ENCODE measurements at places on chromosomes 1 and 21.

GRCh38 chr1:164443166-164443565 is 115.8 kb upstream of the PBX1 start:
- DNase-seq = no peak

- no peak for DNase-seq
Measured at GRCh38 chr1:239233626-239234025, 152.7 kb upstream of the CHRM3 start.

GRCh38 chr1:40690771-40691537 is 550 bp upstream of the NFYC start:
- DNase-seq = no peak

DNA sequence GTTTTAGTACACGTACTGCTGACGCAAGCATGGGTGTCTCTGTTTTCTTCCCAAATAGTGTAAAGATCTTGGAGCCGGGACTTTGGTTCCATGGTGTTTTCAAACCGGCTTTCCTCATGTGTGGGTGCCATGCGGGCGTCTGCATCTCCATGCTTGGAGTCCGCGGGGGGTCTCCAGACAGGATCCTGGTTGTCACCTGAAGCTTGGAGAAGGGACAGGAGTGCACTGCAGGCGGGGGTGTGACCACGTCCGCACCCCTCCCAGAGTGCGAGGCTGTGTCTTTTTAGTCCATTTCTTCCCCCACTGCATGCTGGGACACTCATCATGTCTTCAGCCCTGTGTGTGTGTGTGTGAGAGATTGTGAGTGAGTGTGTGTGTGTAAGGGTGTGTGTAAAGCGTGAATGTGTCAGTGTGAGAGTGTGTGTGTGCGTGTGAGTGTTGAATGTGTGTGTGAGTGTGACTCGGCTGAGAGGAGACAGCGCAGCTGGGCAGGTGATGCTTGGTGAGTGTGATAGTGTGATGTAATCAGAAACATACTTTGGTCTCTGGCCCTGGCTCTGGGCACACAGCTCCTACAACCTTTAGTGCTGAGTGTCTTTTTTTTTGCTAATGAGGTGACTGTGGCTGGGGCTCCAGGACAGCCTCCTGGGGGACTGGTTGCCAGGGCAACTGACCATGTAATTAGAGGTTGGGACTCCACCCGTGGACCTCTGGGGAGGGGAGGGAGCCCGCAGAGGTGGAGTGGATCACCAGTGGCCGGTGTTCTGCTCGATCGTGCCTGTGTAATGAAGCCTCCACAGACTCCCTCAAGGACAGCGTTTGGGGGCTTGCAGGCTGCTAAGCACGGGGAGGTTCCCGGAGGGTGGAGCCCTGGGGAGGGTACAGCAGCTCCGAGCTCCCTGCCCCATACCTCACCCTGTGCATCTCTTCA is 55.1 kb downstream of the AGPAT3 start:
- DNase-seq = no peak

DNA sequence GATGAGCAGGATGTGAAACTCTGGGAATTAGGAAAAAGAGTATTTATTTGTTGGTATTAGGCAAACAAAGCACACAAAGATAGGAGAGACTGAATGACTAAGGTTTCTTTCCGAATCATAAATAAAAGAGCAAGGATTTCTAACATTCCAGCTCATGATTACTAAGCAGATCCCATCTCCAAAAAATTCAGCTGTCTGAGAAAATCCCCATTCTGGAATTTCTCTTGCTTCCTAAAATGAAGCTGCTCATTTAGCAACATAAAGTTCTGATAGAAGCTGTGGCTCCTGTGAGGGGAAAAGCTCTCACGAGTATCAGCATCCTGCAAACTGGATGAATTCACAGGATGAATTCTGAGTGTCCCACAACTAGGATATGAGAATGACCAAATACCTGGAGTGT is 6.7 kb upstream of the SH2D5 start:
- no peak for DNase-seq

DNA sequence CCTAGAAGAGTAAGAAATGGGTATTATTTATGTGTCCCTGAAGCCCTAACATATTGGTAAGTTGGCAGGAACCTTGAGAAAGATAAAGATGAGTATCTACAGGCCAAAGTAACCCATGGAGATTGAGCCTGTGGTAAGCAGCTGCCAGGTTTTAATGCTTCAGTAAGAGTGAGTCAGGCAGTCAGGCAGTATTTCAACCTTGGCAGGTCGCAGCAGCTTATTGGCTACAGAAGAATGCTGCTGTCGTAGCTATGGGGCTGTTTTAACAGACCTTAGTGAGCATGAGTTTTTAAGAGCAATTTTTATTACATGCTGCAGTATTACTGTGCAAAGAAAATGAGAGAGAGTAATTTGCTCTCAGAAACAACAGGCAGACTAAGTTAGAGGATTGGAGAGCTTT is 10.3 kb upstream of the SLC30A10 start:
- no peak for DNase-seq

- no peak for DNase-seq
Measured at GRCh38 chr1:19534281-19534680, 48.9 kb upstream of the CAPZB start.

GRCh38 chr1:180501865-180502360 is 464 bp downstream of the ACBD6 start:
- no peak for DNase-seq

- DNase-seq = peak; percentile 48
Measured at GRCh38 chr1:233613252-233614172, at the start of gene KCNK1. Gene KCNK1 (plus strand): TSS chr1:233614106. CDS start chr1:233614172, 66 bp downstream.

GRCh38 chr1:202572867-202573266 is 137.4 kb downstream of the SYT2 start:
- no peak for DNase-seq

DNA sequence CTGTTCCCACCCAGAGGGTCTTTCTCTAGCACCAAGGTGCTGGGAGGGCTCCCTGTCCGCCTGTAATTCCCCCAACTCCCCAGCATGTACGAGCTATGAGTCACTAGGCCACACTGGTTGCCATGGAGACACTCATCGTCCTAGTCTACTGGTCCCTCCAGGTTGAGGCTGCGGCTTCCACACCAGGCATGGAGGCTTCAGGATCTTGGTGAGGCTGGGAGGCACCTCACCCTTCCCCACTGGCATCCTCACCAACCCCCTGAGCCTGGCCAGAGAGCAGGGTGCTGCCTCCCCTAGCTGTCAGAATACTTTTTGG is 75.6 kb upstream of the KAZN start:
- no peak for DNase-seq

- DNase-seq = no peak
Measured at GRCh38 chr1:3892748-3893147, 7.3 kb downstream of the C1orf174 start.

DNA sequence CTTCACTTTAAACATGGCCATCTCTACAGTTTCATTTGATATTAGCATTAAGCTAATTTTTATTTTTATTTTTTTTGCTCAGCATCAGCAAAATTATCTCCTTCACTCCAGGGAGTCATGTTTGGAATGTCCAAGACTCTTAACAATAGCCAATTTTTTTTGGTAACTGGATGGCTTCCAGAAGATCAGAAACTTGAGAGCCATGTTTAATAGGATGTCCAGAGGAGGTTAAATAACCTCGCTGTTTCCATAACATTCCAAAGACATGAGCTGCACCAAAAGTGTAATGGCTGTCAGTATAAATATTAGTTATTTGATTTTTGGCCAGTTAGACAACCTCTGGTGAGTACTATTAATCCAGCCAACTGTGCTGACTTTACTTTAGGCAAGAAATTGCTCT is 80.7 kb downstream of the DNTTIP2 start:
- no peak for DNase-seq

DNA sequence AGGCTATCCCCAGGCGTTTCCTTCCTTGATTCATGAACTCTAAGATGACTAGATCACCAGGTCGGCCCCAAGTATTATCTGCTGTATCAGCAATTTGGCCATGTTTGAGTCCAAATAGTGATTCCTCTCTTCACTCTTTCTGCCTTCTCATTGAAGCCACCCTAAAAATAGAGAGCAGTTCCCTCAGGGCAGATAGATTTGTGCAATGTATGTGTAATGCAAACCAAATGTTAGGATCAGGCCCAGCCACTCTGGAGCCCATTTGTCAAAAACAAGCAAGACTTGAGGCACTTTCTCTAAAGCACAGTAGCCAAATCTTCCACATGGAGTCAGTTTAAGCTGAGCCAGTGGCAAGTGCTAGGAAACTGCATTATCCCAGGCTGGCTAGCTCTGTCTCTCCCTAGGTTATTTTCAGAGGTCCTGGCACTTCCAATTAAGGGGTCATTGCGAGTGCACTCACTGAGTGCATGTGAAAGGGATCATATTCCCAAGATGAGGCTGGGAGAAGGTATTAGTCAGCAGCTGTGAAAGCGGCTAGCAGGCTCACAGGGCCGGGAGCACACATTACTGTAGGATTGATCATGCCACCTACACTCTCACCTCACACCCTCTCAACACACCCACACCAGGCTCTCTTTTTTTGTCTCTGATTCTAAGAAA is 97.9 kb upstream of the RAB3GAP2 start:
- no peak for DNase-seq

DNA sequence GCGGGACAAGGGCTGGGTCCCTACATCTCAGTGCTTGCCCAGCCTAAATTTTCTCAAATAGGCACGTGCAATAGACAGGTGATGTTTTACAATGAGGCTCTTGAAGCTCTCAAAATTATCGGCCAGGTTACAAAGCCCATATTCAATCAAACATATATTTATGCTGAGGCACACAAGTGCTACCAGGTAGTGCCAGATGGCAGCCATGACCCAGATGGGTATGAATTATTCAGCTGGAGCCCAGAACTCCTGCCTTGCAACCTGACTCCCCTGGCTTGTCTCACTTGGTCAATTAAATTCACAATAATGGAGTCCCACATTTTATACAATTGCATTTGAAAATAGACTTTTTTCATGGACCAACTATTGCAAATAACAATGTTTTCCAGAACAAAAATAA is 12.3 kb upstream of the ADAM30 start:
- no peak for DNase-seq

DNA sequence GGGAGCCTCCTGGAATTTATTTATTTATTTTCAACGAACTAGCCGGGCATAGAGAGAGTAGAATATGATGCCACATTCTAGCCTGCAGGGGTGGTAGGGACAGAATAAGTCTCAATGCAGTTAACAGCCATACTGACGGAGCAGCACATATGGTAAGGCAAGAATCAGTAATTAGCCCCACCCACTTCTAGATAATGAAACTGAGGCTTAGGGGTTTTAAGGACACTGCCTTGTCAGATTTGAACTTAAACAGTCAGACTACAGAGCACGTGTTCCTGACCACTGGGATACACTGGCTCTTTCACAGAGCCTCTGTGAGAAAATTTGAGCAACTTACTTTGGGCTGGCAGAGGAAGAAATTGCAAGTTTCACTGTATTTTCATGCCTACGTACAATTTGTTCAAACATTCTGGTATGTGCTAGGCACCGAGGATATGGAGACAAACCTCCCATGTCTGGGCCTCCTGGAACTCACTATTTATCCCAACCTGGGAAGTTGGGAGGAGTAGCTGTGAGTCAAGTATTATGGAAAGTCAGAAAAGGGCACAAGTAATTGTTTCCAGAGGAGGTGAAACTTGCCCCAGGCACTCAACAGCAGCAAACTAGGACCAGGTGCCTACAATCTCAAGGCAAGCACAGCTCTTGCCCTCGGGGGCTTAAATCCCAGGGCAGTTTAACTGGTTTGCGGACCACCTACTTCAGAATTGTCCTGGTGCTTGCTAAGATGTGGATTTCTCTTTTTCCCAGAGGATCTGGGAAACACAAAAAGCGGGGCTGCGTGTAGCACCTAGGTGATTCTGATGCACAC is 1.6 kb upstream of the CLIC4 start:
- no peak for DNase-seq

GRCh38 chr1:228899421-228899956 is 164.2 kb downstream of the RHOU start:
- DNase-seq = no peak

DNA sequence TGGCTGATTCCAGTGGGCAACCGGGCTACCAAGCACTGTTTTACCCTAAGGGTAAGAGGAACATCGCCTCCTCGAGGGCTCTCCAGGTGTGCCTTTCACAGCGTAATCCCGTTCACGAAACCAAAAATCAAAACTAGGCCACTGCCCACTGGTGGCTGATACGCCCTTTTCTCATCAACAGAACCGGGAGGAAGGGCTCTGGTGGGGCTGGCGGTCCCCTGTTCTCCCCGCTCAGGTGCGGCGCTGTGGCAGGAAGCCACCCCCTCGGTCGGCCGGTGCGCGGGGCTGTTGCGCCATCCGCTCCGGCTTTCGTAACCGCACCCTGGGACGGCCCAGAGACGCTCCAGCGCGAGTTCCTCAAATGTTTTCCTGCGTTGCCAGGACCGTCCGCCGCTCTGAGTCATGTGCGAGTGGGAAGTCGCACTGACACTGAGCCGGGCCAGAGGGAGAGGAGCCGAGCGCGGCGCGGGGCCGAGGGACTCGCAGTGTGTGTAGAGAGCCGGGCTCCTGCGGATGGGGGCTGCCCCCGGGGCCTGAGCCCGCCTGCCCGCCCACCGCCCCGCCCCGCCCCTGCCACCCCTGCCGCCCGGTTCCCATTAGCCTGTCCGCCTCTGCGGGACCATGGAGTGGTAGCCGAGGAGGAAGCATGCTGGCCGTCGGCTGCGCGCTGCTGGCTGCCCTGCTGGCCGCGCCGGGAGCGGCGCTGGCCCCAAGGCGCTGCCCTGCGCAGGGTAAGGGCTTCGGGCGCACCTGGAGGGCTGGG is at the start of gene IL6R:
TSS of gene IL6R (plus strand) at position 360 of the 763 bp plus-strand sequence. CDS start at position 647, 287 bp downstream.
- peak; percentile 65 for DNase-seq

DNA sequence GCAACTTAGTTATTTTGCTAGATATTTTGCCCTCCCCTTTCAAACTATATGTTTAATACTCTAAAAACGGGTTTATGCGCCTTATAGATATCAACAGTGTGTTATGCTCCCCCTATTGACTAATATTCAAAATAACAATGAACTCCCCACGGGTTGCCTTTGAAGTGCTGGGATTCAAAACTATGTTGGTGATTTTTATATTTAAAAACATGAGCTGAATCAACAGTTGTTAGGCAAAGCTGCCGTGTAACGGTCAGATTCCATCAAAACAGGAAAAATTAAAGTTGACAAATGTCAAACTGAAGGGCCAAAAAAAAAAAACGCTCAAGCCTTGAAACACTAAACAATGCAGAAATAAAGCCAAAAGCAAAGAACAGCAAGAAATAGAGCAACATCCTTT is 2.5 kb downstream of the TGFBR3 start:
- no peak for DNase-seq

- no peak for DNase-seq
Measured at GRCh38 chr1:180623579-180624347, 8.1 kb upstream of the XPR1 start.

- DNase-seq = peak; percentile 39
Measured at GRCh38 chr1:28247612-28248272, 11.6 kb upstream of the SESN2 start.

GRCh38 chr1:39638965-39639304 is 508 bp downstream of the HEYL start:
- DNase-seq = no peak

DNA sequence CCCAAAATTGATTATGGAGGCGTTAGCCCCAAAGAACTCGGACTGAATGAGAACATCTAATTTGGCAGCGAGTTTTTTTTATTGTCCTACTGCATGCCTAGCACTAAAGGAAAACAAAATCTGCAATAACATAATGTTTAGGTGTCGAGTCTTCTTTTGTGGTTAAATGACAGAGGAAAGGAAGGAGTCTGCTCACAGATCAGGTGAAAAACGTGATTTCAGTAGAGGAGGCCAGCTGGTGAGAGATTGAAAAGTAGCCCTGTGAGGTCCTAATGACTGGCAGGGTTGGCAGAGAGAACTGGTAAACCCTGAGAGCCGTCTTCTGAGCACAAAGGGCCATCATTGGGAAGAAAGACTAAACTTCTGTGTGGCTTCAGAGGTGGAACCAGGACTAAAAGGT is 24.2 kb downstream of the WDTC1 start:
- DNase-seq = no peak

- no peak for DNase-seq
Measured at GRCh38 chr1:41670217-41670957, 185.9 kb upstream of the EDN2 start.

GRCh38 chr1:58767143-58767542 is 16.7 kb downstream of the JUN start:
- no peak for DNase-seq

Measured in hypothalamus (tissue), 51 donors.